ENCODE measurements at places on chromosomes 13 and 19. TPM values are rescaled to one million over a fixed set of nuclear protein-coding genes. Genes with fewer than 3 reads are reported as not detected.

- DNase-seq: no peak
These were observed 417.4 kb downstream of the NDFIP2 start for GRCh38 chr13:79898202-79898826.

GRCh38 chr19:46271481-46272197 is 25.2 kb upstream of the HIF3A start:
- no peak for DNase-seq

The ZNF808 gene
- 11.3 TPM for total RNA-seq

DNA sequence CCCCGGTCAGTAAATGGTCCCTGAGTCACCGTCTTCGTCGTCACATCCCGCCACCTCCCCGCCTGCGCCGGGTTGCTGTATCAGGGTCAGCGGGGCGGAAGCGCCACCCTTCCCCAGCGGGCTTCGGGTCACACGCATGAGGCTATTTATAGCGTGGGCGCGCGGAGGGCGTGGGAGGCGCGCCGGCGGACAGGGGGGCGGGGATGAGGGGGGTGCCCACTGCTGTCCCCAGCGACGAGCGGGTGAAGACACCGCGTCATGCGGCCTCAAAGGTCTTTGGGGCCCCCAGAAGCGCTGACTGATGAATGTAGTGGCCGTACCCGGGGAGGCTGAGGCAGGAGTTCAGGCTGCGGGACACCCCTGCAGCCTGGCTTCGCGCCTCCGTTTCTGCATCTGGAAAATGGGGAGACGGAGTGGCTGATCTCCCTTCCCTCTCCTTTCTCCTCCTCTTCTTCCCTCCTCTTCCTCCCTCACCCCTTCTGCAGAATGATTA is 7.9 kb downstream of the UNC13A start:
- DNase-seq: no peak

DNA sequence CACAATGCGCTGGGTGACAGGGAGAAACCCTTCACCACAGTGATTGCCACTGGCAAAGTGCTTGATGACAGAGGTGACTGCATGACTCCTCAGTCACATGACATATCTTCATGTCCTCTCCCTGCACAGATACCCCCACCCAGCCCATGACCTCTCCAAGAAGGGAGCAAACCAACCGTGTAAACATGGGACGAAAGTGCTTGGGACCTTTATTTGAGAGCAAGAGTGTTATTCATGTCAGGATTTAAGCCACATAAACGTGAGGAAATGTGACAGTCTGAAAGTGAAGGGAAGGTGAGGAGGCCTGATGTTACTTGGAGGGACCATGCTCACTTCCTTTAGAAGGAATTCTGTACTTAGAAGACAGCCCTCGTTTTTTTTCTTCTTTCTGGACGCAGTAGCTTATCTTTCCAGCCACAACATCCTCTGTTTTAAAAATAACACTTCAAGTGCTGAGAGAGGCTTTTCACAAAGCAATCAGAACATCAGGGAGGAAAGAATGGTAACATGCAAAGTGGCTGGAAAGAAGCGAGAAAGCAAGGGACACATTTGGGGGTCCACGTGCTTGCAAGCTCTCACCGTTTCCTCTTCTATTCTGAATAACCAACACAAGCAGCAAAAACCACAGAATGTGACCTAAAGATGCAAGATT is 35.6 kb downstream of the EPS15L1 start:
- no peak for DNase-seq

The ZNF540 gene
- 3.2 TPM for total RNA-seq

- no peak for DNase-seq
These were observed 98.5 kb upstream of the SOX1 start for GRCh38 chr13:111968336-111969010.

The RNF113B gene
- not detected for total RNA-seq

- DNase-seq: no peak
These were observed 12.2 kb upstream of the TM9SF2 start for GRCh38 chr13:99489028-99489427.

GRCh38 chr13:78868991-78869390 is 210.0 kb upstream of the OBI1 start:
- DNase-seq: no peak

DNA sequence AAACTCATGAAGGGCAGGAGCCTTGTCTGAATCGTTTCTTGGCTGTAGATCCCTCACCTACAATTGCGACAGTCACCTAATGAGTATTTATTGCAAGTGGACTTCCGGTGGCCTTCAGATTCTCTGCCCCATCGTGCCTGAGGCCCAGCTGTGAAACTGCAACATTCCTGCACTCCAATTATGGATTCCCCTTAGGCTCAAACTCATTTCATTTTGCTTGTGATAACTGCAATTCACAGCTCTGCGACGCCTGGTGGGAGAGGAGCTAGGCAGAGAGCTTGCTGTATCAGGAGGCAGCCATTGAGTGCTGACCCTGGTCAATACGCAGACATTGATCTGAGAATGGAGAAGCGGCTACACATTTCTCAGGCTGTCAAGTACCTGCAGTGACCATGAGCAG is 59.0 kb downstream of the CCDC70 start:
- DNase-seq: no peak

DNA sequence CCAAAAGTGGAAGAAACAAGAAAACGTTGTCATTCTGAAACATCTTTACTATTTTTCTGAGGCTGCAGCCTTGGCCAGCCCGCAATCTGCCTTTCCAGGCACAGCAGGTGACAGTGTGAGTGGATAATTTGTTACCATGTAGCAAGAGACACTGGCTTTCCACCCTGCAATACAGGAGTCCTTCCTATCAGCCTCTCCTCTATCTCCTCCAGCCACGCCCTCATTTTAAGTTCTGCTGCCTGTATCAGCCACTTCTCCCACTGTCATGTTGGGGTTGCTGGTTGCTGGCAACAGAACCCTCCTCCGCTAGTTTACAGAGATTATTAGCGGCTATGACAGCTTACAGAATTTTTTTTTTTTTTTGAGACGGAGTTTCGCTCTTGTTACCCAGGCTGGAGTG is 7.7 kb upstream of the LGALS7 start:
- no peak for DNase-seq

GRCh38 chr19:47631681-47632446 is 22.9 kb downstream of the BICRA start:
- no peak for DNase-seq

DNA sequence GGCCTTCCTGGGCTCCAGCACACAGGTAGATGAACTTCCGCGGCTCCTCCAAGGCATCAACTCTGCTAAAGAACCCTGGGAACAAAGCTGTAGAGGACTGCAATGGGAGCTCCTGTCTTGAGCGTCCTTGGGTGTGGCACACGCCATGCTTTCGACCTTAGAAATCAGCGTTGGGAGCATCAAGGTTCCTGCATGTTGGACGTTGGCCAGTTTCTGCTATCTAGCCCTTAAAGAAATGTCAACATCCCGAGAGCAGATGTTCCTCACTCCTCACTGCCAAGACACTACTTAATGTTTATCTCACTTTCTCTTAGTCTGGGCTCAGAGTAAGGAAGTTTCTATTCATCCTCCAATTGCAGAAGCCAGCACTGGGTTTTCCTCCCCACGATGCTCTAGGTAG is 70.6 kb upstream of the MEDAG start:
- no peak for DNase-seq

The ELAVL1 gene
- 40.6 TPM for total RNA-seq

All from esophagus muscularis mucosa (tissue), 4 donors.